ENCODE measurements at places on chromosomes 2 and 18.

GRCh38 chr18:26506012-26506411 lies 42.3 kb downstream of the KCTD1 start:
- no peak for DNase-seq

DNA sequence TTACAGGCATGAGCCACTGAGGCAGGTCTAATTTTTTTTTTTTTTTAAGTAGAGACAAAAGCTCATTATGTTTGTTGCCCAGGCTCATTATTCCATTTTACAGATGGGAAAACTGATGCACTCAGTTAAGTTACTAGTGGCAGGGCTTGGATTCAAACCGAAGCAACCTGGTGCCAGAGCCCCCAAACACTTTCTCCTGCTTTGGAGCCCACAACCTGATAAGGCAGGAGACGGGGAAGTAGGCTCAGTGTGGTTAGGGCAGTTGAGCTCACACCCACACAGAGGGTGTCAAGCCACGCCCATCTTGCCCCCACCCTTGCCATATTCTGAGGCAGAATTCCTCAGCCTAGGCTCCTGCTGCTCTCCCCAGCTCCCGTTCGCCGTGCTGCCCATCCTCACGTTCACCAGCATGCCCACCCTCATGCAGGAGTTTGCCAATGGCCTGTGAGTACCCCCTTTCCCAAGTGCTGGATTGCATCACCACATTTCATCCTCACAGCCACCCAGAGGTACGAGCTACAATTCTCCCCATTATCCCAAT lies 5.8 kb upstream of the CTDSP1 start:
- no peak for DNase-seq

DNA sequence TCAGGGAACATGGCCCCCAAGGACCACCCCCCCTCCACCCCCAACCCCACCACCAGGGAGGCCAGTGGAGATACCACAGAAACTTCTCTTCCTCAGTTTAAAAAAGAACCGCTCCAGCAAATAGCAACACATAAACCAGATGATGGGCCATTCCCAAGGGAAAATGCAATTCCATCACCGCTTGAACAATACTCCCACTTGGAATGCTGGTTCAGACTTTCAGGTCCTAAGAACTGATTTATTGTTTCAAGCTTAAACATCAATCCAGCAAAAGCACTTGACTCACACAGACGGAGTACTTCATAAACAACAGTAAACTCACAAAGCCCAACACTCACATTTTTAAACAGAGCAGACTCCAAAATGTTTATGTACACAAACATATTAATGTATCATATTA lies 6.9 kb downstream of the HDAC4 start:
- DNase-seq = no peak

DNA sequence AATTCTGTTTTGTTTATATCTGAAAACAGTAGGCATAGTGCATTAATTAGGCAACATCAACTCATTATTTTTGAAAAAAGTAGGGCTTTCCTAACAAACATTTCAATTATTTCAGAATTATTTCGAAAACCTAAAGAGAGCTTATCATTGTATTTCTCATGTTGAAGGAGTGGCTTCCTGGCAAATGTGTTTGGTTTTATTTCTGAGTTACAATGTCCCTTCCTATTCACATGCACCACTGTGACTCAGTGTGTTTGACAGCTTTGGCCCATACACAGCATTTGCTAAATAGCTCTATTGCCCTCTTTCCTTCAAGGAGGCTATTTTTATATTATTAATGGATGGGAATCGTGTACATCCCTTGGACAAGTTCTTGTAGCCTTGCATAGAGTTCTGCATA lies 205.9 kb downstream of the PTGR3 start:
- DNase-seq = no peak

DNA sequence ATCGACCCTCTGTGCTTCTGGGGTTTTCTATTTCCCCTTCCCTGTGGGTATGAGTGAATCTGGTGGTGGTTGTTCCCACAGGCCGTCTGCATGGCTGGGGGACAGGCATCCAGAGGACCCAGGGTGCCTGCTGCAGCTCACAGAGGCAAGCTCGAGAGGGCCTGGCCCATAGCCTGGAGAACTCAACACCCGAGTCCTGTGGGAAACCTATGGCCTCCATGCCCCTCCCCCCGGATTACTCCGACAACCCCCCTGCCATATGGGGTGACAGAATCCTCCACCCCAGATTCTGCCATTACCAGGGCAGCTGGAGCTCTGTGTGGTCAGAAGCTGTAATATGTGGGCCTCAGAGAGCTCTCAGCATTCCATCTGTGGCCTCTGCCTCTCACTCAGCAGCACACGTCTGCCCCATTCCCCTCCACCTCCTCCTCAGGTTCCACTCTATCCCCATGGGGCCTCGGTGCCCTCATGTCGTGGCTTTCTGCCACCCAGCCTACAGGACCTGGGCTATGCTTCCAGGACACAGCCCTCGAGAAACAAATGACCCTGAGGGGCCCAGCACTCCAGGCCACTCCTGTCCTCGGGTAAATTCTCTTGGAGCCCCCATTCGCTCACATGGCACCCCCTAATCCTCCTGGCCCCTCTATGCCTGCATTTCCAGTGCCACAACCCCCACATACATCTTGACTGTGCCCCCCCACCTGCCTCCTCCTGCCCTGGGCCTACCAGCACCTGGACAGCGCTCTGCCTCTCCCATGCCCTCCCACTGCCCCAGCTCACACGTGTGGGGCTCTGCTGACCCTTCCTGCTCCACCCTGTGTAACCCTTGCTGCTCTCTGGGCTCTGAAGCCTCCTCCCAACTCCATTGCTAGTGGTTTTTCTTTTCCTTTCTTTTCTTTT lies 3.6 kb downstream of the MZT2A start:
- DNase-seq = no peak
